ENCODE measurements at places on chromosomes 7 and 10.
A peak's percentile ranks its signal among the peaks of the same experiment; 100 is the strongest.

DNA sequence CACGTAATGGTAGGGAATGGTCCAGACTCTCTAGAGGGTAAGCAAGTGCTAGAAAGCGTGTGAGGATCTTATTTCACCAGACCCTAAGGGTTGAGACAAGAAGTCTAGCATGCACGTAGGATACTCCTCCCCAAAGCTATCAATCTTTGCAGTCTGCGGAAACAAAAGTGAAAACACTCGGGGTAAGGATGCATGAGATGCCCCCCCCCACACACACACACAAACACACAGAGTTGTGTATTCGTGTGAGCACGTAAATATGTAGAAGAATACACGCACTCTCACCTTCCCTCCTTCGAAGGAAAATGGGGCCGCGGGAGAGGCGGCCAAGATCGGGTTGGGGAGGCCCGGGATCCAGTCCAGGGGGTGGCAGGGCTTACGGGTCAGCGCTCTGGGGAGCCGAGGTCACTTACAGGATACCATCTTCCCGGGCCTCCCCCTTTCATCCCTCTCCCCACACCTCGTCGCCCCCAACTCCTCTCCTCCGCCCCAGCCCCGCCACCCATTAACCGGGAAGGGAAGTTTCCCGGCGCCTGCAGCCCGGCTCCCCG, 455 bp downstream of the CUL2 start:
- DNase-seq, result peak; percentile 8

- DNase-seq, result no peak
Observed at GRCh38 chr10:128820663-128821062, 646.4 kb upstream of the MGMT start.

DNA sequence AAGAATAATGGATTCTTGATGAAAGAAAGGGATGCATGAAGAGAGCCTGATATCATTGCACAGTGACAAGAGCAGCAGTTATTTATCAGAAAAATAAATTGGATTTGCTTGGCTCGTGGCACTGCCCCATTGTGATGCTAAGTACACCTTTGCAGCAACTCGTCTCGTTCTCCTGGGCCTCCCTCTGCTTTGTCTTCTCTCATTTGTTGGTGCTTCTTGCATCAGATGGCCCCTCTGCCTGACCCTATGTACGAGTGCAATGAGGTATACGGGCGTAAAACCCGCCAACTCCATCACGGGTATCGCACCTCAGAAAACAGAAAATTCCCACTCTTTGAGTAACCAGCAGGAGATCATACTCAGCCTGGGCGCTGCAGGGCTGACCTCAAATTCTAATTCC, 107.2 kb upstream of the C10orf90 start:
- DNase-seq, result no peak

DNA sequence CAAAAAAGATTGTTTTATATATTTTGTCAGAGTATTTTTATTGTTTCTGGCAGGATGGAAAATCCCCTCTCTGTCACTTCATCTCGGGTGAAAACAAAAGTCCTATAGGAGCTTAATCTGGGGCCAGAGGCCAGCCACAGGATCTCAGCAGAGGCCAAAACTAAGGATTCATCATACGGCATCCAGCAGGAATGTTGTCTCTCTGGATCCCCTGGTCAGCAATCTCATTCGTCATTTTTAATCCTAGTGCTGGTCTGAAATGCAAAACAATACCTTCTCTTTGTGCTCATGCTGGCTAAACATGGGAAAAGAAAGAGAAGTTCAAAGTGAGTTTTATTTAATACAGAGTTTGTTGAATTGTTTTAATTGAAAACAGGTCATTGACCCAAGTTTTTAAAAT, 482.5 kb upstream of the AUTS2 start:
- no peak for DNase-seq

- DNase-seq, result no peak
Observed at GRCh38 chr7:141184532-141185190, 110.8 kb downstream of the TMEM178B start.

- DNase-seq, result no peak
Observed at GRCh38 chr10:114920459-114920858, 17.5 kb upstream of the TRUB1 start.

DNA sequence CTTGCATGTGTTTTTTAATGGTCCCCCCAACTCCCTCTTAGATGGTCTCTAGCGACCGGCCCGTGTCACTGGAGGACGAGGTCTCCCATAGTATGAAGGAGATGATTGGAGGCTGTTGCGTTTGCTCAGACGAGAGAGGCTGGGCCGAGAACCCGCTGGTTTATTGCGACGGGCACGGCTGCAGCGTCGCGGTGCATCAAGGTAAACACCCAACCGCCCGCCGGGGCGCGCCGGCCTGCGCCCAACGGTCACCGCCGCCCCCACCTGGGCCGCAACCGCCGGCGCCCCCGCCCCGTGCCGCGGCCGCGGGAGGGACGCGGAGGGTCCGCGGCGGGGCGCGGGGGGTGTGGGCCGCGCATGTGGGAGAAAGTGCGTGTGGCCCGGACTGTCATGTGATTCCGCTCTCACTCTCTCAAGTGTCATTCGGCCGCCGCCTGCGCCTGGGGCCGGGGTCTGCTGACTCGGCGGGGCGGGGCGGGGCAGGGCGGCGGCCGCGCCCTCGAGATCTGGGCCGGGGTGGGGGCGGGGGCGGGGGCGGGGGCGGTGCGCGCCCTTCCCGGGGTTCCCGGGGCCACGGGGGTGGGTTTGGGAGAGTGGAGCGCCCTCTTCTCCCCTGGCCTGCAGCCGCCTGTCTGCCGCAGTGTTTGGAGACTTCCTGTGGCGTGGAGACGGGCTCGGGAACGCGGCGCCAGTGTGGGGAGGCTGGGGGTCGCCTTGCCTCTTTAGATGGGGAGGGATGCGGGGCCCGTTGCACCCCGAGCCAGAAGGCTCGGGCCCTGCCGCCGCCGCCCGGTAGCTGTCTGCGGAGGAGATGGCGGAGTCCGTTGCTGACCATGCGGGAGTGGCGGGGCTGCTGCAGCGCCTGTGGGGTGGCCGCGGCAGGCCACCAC, 817 bp downstream of the MLLT10 start:
- no peak for DNase-seq

- DNase-seq, result peak; percentile 43
Observed at GRCh38 chr7:5452937-5453540, 29.4 kb upstream of the TNRC18 start.

DNA sequence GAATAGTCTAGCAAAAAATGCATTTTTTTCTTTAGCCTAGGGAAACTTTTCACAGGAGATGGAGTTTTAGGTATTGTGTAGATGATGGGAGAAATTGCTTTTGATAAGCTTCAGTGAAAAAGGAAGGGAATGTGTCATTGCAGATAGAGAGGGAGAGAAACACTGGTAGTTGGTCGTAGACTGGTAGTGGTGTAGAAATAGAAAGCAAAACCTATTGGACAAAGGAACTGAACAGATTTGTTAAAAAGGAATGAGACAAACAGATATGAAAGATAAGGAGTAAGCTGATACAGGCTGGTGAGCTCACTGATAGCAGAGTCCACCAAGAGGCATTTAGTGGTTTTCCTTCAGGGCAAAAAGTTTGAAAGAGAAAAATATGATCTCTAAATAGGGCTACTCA, 94.3 kb downstream of the ZEB1 start:
- no peak for DNase-seq

- peak; percentile 92 for DNase-seq
Observed at GRCh38 chr10:103640436-103641181, 147.1 kb downstream of the NEURL1 start.

DNA sequence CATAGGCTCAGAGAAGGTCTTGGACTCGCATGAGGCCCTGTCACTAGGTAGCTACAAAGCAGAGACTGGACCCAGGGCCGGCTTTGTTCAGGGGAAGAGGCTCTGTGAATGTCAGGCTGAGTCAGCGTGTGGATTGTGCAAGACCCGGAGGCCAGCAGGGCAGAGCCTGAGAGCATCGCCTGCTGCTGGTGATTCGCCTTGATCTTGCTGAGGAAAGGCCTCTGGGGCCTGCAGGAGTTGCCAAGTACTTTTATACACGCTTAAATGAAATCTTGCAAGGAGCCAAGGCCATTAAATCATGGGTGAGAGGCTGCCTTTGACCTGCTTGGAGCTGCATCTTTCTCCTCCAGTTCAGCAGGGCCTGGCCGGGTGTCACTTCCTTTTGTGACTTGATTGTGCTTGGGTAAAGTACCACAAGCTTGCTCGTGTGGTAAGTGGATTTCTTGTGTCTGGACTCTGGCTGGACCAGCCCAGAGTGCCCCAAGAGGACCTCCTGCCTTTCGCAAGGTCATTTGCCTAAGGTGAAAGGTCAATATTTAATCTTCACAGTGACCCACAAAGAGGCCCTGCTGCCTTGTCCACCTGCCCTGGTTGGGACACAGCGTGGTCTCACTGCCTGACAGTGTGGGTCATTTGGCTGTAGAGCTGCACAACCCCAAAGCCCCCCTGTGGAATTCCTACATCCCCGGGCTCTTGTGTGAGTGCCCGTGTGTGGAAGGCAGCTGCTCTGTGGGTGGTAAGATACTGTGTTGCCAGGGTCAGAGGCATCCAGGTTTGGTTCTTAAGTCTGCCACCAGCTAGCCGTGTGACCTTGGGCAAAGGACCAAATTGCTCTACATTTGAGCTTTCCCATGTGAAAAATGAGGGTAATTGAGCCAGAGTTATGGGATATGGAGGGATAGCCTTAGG, 38.6 kb upstream of the SH2D4B start:
- DNase-seq, result no peak

DNA sequence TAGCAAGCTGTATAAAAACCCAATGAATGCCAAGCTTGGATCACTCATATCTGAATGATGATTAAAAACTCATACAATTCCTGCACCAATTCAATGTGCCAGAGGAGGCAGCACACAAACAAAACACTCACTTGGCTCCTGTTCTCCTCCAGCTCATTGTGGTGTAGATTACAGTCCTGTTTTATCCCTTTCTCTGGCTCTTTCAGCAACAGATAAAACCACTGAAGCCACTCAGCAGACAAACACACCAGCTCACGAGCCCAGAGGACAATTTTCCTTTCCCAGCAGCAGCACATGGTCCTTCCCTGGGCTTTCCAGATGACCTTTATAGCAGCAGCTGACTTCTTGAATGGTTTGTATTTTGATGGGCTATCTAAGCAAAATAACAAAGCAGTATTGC, 107.3 kb upstream of the STARD3NL start:
- peak; percentile 15 for DNase-seq

DNA sequence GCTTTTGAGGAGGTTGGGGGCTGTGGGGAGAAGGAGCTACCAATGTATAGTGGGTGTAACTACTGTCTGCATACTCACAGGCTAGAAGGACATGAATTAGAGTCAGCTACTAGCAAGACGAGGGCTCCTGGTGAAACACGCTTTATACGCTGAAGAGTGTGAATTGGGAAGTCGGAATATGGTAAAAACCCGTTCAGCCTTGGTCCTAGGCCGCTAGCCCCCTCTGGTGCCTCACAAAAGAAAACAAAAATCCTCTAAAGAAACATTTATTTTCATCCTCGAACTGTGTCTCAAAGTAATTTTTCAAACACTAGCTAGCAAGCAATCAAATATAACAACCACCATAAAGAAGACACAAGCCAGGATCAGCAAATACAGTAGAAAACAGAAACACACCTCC, 338.1 kb upstream of the SEMA3C start:
- no peak for DNase-seq

- DNase-seq, result peak; percentile 91
Observed at GRCh38 chr10:46523119-46523961, 33.1 kb downstream of the GPRIN2 start.

GRCh38 chr7:123770378-123770777, 21.6 kb upstream of the WASL start:
- DNase-seq, result no peak

DNA sequence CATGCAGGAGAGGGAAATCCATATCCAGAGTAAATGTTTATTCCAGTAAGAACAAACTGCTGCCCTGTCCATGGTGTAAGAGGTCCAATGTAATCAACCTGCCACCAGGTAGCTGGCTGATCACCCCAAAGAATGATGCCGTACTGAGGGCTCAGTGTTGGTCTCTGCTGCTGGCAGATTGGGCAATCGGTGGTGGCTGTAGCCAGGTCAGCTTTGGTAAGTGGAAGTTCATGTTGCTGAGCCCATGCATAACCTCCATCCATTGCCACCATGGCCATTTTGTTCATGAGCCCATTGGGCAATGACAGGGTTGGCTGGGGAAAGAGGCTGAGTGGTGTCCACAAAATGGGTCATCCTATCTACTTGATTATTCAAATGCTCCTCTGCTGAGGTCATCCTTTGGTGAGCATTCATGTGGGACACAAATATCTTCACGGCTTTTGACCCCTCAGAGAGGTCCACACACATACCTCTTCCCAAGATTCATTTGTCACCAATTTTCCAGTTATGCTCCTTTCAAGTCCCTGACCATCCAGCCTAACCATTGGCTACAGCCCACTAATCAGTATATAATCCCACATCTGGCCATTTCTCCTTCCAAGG, 23.3 kb upstream of the PAPSS2 start:
- DNase-seq, result no peak

- no peak for DNase-seq
Observed at GRCh38 chr10:75048669-75049098, 62.8 kb upstream of the SAMD8 start.

- no peak for DNase-seq
Observed at GRCh38 chr7:80630608-80631405, 7.6 kb upstream of the CD36 start.

DNA sequence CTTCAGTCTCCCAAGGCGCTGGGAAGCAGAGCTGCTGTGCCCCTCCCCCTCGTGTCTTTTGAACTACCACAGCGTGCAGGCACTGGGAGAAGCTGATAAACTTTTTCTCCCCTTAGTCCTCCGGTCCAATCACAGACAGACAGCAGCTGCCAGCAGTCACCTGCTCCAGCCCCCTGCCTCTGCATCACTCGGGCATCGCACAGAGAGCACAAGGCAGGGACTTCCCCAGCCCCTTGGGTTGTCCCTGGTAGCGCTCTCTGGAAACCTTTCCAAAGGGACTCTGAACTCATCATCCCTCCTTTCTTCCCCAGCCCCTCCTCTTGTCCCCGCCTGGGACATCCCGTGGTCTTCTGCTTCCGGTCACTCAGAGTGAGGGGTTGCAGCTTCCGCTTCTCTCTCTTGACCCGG, 1.4 kb upstream of the NEUROG3 start:
- no peak for DNase-seq

- DNase-seq, result no peak
Observed at GRCh38 chr7:154646126-154647013, 356.6 kb downstream of the PAXIP1 start.

DNA sequence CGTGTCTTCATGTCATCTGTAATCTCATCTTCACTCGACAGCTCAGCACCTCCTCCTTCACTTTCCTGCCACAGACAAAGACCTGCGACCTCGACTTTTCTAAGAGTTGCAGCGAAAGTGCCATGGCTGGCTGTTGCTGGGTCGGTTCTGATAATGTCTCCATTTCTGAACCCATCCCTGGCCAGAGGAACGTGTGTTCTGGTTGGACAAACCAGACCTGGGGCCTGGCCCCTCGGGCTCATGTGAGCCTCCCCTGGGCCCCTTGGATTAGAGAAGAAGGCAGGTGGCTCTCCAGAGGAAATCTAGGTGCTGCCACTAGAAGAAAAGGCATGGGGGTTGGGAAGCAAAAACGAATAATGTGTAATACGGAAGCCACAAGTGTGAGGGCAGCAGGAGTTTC, 273.7 kb downstream of the GLRX3 start:
- no peak for DNase-seq

- no peak for DNase-seq
Observed at GRCh38 chr7:103025341-103025740, 49.3 kb downstream of the FBXL13 start.
